ENCODE measurements at places on chromosomes 3 and 15. TPM values are rescaled to one million over a fixed set of nuclear protein-coding genes. Genes with fewer than 3 reads are reported as not detected.

Gene RTP3
- polyA plus RNA-seq: not detected

Gene RASGRP1
- 0.70 TPM for polyA plus RNA-seq

Gene PRR20G
- not detected for polyA plus RNA-seq

Gene GOLGA6A
- 0.05 TPM for polyA plus RNA-seq

Gene OR5H6
- polyA plus RNA-seq: not detected

Gene KNG1
- 0.04 TPM for polyA plus RNA-seq

Gene LIPC
- polyA plus RNA-seq: 0.34 TPM

Gene VWA5B2
- 0.47 TPM for polyA plus RNA-seq

Gene TM4SF1
- 767 TPM for polyA plus RNA-seq

Gene CELSR3
- 4.8 TPM for polyA plus RNA-seq

Gene NRG4
- 1.00 TPM for polyA plus RNA-seq

Gene RAB7A
- polyA plus RNA-seq: 137 TPM

Gene ROBO1
- 27.4 TPM for polyA plus RNA-seq

Gene PIERCE2
- polyA plus RNA-seq: 3.3 TPM

Gene GOLGA8S
- 0.70 TPM for polyA plus RNA-seq

Gene MST1R
- polyA plus RNA-seq: 6.0 TPM

Gene PIK3CB
- polyA plus RNA-seq: 20.7 TPM

Measured in A549 (cell line).